ENCODE measurements at places on chromosomes 3 and 15. TPM values are rescaled to one million over a fixed set of nuclear protein-coding genes. Genes with fewer than 3 reads are reported as not detected.

DNA sequence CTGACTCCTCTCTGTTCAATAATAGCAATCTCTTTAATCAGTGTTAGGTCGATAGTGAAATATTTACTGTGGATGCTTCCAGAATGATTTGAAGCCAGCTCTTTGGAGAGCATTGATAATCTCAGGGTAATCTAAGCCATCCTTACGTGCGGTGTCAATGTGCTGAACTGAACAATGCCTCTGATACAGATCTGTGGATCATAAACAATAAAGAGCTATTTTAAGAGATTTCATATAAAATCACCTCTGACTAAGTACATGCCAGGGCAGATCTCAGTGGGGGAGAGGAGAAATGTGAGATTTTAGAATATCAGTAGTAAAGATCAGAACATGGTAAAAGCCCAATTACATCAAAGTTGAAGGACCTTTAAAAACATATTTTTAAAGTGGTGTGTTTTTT lies 319.3 kb upstream of the GBE1 start:
- no peak for DNase-seq

DNA sequence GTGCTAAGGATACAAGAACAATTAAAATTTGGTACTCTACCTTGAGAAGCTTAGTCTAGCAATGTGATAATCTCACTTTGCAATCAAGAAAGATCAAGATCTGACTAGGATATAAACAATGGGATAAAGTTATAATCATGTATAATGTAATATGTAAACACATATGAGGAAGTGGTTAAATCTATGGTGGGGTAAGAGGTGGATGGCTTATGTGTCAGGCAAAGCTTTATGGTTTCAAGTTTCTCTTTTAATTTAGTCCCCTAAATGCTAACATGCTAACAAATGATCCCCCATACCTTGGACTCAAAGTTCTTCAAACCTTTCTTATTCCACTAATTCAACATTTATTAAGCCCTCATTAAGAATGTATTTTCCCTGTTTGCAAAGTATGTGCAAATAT lies 2.5 kb downstream of the RSL24D1 start:
- no peak for DNase-seq

Gene C2CD4A
- not detected for total RNA-seq

- DNase-seq = no peak
These were observed at the start of gene RASL12 for GRCh38 chr15:65067645-65068402. RASL12 (minus strand) TSS chr15:65067991; CDS start chr15:65067835, 156 bp downstream.

DNA sequence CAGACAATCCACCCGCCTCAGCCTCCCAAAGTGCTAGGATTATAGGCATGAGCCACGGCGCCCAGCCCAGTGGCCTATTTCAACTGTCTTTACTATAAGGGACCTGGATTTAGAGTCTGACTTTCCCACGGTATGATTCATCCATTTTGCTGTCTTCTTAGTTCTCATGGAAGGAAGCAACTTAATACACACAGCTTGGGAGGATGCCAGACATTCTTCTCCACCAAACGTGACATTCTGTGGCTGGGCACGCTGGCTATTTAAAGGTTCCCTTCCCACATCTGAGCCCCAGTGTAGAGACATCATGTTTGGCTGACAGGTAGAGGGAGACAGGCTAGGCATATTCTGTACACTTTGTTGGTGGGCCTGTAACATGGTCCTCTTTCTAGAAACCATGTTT lies 26.2 kb downstream of the FAM43A start:
- DNase-seq = peak; percentile 99

- no peak for DNase-seq
These were observed 21.0 kb downstream of the CTDSPL start for GRCh38 chr3:37882711-37883110.

- peak; percentile 74 for DNase-seq
These were observed 72.2 kb downstream of the TOP2B start for GRCh38 chr3:25592510-25592968.

- no peak for DNase-seq
These were observed 2.6 kb downstream of the MORF4L1 start for GRCh38 chr15:78875107-78875914.

- peak; percentile 90 for DNase-seq
These were observed 8.7 kb downstream of the SEMA3F start for GRCh38 chr3:50163572-50164455.

GRCh38 chr3:193827871-193828270 lies 234.9 kb downstream of the OPA1 start:
- DNase-seq = no peak

Gene ZNF662
- 0.40 TPM for total RNA-seq

- no peak for DNase-seq
These were observed 726.0 kb upstream of the ZNF385D start for GRCh38 chr3:22476976-22477375.
